ENCODE measurements at places on chromosomes 1 and 21.
A peak's percentile ranks its signal among the peaks of the same experiment; 100 is the strongest.

DNA sequence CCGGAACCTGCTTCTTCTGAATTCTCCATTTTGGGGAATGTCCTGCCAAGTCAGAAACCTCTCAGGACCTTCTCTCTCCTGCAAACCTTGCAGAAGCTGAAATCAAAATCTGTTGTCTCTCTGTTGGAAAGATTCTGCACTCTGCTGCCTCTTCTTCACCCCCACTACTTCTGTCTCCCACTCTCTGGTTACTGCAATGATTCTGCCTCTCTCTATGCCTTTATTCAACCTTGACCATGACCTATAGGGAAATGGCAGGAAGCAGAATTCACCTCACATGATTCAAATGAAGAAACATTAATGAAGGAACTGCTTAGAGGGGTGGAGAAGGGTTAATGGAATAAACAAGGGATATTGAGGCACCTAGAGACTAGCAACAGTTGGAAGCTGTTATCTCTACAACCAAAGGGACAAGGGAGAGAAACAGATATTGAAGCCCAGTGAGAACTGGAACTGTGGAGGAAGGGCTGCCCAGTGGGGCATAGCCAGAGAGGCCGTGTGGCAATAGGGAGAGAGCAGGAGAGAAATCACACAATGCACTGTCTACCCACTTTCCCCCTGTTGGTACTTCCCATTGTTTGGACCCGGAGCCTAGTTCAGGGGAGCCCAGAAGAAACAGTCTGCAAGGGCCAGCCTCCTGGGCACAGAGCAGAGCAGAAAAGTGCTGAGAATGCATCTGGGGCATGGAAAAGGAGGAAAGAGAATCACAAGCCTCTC is 76.1 kb upstream of the JUN start:
- DNase-seq, result no peak

- DNase-seq, result peak; percentile 73
Measured at GRCh38 chr21:45541221-45542039, 810 bp downstream of the SLC19A1 start.

- no peak for DNase-seq
Measured at GRCh38 chr1:23646091-23646490, 45.5 kb upstream of the RPL11 start.

GRCh38 chr1:203088441-203088840 is 2.6 kb upstream of the MYOG start:
- no peak for DNase-seq

GRCh38 chr1:220901881-220902280 is 22.6 kb downstream of the HLX start:
- no peak for DNase-seq
